CD4-positive, alpha-beta T cell treated with Interleukin-4 for 1 hour (primary cell): ENCODE measurements at places on chromosomes 7 and 10.

DNA sequence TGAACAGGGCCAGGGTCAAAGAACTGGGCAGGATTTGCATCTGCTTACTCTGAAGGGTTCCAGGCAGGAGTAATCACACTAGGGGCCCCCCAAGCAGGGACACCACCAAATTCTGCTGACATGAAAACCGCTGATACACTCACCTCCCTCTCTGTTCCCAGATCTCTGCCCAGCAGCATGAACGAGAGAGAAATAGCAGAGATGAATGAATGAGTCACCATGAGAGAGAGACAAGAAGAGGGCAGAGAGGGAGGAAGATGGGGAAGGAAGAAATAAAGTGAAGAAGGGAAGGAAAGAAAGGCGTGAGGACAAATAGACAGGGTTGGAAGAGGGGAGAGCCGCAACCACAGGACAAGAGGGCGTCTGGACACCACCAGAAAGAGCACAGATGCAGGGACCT, 285.9 kb upstream of the NEBL start:
- no peak for DNase-seq

- no peak for DNase-seq
Measured at GRCh38 chr7:124840435-124840834, 74.8 kb upstream of the GPR37 start.

DNA sequence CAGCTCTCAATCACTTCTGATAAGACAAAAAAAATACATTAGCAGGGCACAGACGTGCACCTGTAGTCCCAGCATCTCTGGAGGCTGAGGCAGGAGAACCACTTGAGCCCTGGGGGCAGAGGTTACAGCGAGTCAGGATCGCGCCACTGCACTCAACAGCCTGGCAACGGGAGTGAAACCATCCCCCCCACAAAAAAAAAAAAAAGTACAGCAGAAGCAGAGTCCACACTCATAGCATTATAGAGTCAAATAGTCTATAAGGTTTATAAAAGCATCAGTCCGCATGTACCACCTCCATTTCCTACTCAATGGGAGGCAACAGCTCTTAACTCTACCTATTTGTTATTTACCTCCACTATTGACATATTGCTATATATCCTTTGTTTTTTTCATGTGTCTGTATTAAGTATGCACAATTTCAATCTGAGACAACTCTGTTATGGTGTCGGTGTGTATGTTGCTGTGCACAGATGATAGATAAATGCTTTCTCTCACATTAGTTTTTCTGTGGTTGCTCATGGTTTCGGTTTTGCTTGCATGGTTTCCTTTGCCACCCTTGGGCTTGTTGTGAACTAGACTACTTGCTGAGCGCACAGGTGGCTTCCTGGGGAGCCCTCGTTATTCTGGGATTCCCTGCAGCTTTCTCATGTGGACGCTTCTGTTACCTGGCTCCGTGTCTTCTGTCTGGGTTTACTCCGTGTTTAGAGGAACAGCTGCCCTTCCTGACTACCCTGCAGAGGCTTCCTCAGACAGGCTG, 40.4 kb downstream of the PROSER2 start:
- peak; percentile 42 for DNase-seq

- no peak for DNase-seq
Measured at GRCh38 chr10:4013651-4014121, 228.7 kb upstream of the KLF6 start.

GRCh38 chr10:127024685-127025435, 119.6 kb downstream of the DOCK1 start:
- no peak for DNase-seq

DNA sequence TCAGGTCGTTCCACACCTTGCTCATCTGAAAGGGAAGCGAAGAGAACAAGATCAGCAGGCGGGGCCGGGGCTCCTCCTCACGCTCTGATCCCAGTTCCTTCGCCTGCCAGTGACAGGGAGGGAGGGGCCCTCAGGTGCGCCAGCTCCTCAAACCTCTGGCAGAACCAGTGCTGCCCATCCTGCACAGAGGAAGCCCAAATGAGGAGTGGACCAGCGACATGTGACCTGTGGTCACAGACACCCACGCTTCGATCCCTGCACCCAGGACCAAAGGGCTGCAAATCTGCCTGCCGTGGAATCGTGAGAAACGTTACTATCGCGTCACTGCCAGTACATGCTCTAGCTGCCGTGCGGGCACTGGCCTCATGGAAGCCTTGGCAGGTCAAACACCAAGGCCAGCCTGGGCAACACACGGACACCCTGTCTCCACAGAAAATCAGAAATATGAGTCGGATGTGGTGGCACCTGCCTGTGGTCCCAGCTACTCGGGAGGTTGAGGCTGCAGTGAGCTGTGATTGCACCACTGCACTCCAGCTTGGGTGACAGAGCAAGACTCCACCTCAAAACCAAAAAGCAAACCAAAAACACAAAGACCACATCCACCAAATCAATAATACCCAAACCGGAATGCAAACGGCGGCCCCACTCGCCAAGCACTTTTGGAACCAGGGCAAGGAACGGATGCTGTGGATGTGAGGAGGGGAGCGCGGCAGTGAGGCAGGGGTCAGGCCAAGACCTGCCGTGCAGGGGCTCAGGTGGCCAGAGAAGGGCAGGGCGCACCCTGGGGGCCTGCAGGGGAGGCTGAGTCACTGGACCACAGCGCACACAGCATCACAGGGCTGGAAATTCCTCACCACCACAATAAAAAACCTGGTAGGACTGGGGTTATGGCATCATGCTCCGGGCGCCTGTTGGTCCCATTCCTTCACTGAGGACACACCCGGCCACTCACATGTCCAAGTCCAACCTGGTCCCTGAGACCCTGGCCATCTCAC, 13.4 kb downstream of the NUDT1 start:
- DNase-seq = no peak

GRCh38 chr7:2000153-2000687, 232.5 kb downstream of the MAD1L1 start:
- DNase-seq = no peak

DNA sequence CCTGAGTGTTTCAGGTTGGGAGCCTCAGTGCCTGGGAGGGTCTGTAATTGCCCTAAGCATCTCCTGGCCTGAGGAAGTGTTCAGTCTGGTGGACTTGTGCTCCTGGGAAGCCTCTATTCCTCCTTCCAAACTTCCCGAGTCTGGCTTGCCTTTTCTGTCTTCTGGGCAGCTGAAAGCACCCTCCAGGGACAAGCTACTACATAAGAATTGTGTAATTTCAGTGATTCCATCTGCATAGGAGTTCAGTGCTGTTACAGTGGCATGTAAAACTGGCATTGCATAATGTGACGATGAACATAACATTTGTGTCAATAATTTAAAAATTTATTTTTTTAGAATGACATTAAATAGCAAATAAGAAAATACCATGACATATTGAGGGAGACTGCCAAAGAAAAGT, 109.3 kb downstream of the AOAH start:
- DNase-seq = no peak

DNA sequence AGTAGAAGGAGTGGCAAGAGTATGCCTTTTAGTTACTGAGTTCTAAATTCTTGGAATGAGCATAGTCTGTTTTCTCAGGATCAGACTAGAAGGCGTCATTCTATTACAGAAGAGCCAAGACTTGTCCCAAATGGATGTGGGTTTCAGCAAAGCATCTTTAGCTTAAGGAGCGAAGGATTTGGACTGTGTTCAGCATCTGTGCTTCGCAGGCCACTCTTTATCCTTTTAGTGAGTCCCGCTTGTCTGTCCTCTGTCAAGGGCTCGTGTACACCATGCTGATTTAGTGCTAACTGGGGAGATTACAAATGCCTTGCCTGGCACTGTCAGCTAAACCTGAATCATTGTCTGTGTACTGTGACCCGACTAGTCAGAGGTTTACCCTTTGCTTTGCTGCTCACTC, 465.7 kb downstream of the AUTS2 start:
- DNase-seq = no peak

DNA sequence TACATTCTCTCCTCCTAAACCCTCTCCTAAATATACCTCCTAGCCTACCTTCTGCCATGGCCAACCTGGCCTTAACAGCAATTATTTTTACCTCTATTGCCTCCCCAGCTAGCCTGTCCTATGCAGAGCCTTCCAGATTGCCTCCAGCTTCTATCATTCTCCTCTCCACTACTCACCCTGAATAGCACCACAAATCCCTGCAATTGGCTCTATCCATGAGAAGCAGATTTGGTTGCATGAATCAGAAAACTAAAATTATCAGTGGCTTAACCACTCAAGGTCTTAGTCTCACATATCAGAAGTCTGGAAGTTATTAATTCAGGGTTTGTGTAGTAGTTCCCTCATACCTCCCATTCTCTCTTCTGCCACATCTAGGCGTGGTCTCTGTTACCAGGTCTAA, 120.3 kb upstream of the CACUL1 start:
- DNase-seq = no peak

DNA sequence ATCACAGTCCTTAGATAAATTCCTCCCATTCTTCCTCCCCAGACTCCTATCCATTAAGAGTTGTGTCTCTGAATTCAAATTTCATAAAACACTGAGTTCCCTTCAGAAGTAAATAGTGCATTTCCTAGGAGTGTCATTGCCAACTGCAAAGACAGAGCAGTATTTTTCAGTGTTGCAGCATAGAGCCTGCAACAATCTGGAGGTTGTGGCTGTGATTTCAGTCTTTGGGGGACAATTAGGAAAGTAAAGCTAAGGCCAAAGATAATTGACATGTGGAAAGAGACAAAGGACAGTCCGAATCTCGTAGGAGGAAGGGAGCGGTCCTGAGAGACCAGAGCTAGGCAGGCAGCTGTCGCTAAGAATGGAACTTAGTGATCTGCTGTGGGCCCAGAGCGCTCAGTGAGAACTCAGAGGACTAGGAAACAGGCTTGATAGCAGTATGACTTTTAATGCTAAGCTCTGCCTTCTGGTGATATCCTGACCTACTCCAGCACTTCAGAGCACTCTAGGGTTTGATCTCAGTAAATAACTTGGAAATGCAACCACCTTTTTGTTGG, 46.2 kb downstream of the PRPF18 start:
- DNase-seq = no peak

- DNase-seq = peak; percentile 50
Measured at GRCh38 chr10:59880971-59881510, 25.3 kb downstream of the CCDC6 start.

DNA sequence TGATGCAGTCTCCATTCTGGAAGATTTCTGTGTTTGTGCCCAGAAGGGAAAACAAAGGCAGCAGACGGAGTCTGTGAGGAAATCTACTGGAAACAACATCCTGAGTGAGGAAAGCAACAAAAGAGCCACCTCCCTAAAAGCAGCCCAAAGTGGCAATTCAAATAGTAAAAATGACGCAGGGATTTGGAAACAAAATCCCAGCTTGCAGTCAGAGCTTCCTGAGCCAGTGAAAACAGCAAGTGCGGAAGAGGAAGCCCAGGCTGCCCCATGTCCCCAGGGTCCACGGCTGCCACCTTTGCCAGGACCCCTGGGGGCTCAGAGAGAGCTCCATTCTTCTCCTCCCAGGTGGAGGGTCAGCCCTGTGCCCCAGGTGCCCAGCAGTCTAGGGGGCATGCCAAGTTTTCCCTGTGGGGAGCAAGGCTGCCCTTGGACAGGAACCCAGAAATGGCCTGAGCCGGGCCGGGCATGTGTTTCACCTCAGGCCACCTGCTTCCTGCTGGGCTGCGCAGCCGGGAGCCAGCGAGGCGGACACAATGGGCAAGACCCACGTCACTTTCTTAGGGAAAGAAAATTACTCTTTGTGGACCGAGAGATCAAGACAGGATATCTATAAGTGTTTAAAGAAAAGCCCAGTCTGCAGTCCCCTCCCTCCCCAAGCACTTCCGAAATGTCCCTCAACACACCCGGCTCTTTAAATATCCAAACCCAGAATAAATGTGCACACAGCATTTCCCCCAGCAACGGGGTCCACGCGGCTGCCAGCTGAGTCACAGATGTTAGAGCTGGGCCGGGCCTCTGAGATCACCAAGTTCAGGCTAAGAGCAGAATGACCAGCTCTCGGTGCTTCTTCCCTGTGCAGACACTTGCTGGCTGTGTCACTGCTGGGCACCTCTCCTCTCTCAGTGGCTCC, 231.1 kb downstream of the ARHGAP12 start:
- peak; percentile 36 for DNase-seq

DNA sequence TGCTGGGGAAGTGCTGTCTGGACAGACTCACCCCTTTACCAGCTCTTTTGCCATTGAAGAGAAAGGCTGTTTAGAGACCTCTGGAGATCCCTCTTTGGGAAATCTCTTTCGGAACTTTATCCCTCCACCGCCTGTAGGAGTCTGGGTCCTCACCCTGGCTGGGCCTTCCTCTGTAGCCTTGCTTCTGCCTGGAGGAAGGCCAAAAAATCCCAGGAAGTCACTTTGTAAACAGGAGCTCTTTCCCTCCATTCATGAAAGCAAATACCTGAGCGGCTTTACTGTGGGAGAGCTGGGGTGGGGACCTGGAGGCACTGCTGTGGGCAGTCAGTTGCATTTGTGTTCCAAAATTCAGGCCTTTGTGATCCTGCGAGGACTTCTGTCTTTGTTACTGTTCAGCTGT, 126.2 kb downstream of the KLF6 start:
- no peak for DNase-seq

DNA sequence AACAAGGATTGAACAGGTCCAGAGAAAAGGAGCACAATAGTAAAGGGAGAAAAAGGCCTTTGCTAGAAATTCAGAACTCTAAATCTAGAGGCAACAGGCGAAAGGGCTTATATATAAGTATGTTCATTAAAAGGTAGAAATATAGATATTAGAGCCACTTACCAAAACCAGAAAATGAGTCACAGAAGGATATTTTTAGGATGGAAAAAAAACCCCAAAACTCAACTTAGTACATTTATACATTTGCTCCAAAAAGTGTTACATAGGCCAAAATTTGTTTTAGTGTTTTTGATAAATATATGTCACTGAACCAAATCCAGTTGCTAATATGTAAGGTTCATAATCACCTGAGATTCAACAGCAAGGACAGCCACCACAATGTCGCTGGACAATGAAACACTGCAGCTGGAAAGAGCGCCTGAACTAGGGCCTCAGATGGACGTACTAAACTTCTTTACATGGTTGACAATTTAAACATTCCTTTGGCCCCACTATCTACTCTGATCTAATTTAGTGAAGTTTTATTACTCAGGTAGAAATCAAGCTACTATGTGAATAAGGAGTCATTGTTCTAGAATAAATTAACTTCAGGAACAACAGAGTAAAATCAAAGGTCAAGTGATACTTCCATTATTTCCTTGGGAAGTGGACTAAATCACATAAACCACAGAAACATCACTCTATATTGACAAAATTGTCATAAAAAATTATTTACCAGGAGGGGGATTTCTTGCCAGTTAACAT, 10.9 kb downstream of the FAM3C start:
- DNase-seq = no peak

DNA sequence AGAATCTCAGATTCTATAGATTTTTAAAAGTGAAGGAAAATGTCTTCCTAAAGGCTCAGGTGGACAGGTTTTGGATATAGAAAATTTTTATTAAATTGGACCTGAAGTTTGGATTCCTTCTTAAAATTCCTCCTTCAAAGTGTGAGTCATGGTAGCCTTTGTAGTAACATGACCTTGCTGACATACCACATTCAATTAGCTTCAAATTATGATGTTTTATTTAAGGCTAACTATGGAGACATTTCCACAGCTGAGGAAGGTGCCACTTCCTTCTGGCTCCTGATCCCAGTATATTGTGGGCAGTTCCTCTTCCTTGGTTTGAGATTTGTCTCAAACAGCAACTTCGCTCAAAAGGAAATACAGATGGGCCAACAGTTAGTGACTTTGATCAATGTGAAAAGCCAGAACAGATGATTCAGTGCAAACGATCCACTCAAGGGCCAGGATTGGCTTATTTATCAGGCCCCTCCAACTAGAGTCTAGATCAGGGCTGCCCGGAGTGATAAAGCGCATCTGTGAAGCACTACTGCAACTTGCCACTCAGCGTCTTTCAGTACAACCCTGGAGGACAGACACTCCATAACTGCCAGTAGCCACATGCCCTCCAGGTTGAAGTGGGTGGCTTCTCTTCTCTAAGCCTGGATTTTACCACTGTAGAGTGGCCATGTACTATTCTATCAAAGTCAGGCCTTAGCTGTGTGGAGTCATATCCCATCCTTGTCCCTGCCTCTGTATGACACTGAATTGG, 573.5 kb downstream of the KIF20B start:
- no peak for DNase-seq
